ENCODE measurements at places on chromosomes 1 and 21. TPM values are rescaled to one million over a fixed set of nuclear protein-coding genes. Genes with fewer than 3 reads are reported as not detected.

DNA sequence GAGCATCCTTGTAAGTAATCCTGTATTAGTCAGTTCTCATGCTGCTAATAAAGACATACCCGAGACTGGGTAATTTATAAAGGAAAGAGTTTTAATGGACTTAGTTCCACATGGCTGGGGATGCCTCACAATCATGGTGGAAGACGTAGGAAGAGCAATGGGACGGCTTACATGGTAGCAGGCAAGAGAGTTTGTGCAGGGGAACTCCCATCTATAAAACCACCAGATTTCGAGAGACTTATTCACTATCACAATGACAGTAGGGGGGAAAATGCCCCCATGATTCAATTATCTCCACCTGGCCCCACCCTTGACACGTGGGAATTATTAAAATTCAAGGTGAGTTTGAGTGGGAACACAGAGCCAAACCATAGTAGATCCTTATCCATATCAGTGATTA, 124.7 kb downstream of the HIVEP3 start:
- DNase-seq = no peak

DNA sequence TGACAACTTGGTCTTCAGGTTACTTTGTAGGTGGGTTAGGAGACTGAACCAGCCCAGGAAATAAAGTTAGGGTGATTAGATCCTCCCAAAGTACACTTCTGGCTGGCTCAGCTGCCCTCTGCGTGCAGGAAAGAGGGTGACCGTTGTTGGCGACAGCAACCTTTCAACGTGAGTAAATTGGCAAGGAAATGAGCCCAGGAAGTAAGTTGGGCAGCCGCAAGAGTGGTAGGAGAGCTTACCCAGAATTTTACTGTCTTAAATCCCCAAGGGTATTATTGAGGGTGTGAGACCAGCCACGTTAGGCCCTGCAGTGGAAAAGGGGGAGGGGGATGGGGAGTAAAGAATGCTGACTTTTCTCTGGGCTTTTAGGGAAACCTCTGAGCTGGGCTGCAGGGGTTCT, 1.6 kb downstream of the TENT5C start:
- no peak for DNase-seq

DNA sequence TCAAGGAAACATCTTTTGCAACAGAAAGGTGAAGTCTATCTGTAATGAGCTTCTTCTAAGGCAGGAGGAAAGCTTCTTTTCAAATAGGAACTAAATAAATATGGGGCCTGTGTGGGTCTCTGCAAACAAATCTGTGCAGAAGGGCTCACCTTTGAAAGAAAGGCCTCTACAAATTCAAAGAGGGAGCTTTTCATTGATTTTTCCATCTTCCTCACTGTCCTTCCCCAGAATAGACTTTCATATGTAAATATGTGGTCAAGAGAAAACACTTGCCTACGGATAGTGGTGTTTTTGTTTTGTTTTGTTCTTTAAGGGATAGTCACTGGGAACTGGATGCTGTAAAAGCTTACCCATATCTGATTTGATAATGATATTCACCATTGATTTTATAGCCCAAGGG, 223.4 kb downstream of the DSCAM start:
- no peak for DNase-seq

GRCh38 chr1:65064981-65065380, 83.0 kb upstream of the AK4 start:
- no peak for DNase-seq

- no peak for DNase-seq
Measured at GRCh38 chr1:155126556-155127104, 1.0 kb upstream of the EFNA1 start.

DNA sequence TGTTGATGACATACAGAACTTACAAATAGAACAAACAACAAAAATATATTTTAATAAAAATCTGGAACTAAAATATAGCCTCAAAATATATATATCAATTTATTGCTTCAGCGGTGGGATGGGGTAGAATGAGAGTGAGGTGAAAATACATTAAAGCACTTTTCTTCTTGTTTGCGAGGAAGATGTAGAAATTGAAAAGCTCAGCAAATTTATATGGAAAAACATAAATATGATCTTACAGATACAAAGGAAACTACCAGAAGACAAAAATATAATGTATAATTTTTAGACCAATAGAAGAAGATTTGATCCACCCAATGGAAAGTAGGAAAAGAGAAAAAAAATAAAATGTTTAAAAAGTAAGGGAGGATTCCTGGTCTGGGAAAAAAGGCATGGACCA, 372.2 kb downstream of the DISC1 start:
- no peak for DNase-seq

DNA sequence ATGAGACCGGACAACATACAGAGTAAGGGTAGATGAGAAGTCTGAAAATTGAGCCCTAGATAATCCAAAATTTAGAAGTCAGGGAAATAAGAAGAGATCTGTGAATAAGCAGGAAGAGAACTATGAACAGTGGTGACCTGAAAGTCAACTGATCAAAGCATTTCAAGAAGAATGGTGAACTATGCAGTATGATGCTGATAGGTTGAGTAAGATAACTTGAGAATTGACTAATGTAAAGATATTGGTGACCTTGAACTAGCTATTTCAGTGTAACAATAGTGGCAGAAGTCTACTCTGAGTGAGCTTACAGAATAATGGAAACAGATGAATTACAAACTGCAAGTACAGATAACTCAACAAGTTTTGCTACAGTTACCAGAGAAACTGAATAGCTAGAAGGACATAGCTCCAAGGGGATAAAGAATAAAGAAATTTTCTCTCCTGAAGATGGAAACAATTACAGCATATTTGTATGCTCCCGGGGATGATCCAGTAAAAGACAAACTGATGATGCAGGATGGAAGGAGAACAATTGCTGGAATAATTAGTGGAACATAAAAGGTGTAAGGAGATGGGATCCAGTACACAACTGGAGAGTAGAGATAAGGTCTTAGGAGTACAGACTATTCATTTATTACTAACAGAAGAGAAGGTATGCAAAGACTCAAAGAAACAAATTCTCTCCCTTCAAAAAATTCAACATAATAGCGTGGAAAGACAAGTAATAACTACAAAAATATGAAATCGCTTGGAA, 10.9 kb downstream of the NRDC start:
- DNase-seq = no peak

DNA sequence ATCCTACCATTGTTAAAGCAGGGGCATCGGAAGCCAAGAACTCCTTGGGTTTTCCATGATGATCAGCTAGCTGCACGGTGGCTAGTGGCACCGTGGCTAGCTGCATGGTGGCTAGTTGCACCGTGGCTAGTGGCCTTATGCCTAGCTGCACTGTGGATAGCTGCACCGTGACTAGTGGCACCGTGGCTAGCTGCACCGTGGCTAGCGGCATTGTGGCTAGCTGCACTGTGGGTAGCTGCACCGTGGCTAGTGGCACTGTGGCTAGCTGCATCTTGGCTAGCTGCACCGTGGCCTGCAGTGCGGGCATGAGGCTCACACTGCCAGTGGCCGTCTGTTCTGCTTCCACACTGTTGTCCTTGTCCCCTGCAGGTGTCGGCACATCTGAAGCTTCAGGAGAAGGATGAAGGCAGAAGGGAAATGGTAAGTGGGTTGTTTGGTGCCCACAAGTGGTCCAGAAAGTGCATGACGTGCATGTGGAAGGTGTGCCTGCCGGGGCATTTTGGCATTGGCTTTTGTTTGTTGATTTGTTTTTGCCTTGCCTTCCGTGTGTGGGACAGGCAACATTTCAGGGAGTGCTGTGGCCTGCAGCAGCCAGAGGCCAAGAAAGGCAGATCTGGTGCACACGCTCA, 38.6 kb downstream of the TFF3 start:
- no peak for DNase-seq

DNA sequence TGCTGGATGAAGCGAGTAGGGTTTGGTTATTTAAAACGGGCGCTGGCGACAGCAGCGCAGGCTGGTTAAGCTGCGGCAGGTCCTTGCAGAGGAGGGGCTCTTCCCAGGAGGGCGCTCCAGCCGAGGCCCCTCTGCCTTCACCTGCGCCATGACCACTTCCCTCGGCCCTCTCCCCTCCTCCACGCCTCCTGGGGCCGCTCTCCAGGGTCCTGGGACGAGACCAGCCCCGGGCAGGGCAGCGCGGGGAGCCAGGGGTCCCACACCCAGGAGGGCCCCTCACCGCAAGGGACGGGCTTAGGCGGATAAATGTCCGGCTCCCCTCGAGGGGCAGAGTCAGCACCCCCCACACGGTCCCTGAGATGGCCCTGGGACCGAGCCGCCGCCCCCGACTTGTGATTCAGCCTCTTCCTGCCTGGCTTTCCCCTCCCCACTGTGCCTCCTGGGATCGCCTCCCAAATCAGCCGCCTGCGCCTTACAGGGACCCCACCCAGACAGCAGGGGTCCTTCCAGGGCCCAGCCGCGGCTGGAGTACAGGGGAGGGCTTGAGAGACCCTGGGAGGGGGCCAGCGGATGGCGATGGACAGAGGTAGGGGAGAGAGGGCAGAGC, 380.7 kb downstream of the MATN1 start:
- no peak for DNase-seq

GRCh38 chr21:33101300-33101911, 31.5 kb downstream of the OLIG1 start:
- no peak for DNase-seq

DNA sequence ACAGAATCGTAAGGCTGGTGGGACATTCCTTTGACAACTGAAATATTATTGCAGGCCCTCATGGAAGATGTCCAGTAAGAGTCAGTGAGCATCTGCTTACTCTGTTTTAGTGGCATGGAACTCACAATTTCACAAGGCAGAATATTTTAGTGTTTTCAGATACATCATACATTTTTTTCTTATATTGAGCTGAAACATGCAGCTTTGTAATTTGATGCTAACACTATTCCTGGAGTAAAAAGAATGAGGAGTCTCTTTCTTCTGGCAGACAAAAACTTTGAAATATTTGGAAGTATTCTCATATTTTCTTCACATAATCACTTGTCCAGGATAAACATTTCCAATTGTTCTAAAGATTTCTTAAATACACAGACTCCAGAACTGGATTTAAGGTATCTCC, 17.7 kb downstream of the CLDN17 start:
- no peak for DNase-seq

- DNase-seq = no peak
Measured at GRCh38 chr21:28644762-28645161, 347.9 kb downstream of the LTN1 start.

DNA sequence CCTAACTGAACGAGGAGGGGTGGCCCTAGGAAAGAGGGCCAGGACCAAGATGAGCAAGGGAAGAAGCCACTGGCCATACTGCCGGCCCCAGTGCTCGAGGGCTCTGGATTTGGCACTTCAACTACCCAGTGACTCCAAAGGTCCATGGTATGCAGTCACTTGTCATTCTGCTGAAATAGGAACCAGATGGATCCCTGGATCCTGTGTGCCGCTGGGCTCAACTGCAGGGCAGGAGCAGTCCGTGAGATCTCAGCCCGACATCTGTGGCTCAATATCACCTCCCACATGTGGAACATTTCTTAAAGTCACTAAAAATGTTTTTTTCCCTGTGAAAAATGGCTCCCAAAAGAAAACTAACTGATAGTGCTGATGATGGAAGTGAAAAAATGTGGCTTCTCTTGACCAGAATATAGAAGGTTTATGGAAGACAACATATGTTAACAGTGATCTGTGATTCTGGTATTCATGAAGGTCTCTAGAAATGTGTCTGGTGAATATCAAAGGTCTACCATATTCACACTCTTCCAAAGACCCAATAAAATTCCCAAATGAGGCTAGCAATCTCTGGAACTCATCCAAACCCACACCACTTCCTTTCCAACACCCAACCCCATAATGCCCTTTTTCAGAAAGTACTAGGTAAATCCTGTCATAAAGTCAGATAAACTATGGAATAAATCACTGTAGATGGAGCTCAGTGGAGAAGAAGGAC, 24.1 kb downstream of the PAFAH2 start:
- no peak for DNase-seq

DNA sequence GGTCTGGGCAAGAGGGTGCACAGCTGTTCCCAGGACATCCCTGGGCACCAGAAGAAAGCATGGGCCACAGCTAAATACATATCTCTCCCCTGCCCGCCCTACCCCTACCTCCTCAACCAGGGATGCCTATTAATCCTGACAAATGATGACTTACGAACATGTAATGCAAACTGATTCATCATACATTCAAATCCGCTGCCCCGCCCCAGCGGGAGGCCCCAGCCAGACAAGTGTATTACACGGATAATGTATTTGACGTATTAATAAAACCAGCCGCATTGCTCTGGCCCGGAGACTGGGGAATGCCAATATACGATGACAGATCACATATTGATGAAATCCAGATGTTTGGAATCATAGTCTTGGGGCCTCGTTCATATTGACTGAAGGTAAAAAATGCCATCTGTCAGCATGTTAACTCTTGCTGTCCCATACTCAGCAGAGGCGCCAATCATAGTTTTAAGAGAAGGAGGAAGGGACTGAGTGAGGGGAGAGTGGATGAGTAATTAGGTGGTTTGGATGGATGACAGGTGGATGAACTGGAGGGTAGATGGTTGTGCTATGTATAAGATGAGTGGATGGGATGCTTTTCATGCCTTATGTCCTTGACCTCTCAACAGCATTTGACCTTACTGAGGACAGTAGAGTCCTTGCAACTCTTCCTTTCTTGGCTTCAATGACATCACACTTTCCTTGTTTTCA, 68.2 kb downstream of the TMEM53 start:
- DNase-seq = no peak

DNA sequence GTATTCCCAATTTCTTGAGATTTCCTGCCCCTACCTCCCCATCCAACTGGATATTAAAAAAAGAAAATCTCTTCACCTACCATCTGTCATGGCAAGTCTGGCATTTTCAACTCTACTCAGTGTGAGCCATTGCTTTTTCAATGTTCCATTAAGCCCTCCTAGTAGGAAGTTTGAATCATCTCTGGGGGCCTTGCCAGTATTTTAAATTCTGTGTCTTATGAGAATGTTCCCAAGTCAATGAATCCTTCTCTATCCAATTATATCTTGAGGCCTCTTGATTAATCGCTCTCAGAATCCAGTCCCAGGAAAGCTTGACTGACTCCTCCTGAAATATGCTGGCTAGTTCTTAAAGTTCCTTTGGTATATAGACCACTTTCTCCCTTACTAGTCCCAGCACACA, 91.5 kb downstream of the NGF start:
- no peak for DNase-seq

- peak; percentile 13 for DNase-seq
Measured at GRCh38 chr1:157496121-157496526, 56.2 kb downstream of the FCRL5 start.

FCN3 gene
- polyA plus RNA-seq = 0.43 TPM

KCNJ9 gene
- polyA plus RNA-seq = 0.08 TPM

C1orf226 gene
- 1.3 TPM for polyA plus RNA-seq

LEPR gene
- polyA plus RNA-seq = 11.0 TPM

CLEC20A gene
- polyA plus RNA-seq = not detected

SWT1 gene
- polyA plus RNA-seq = not detected

DHDDS gene
- polyA plus RNA-seq = 18.8 TPM

FMO2 gene
- not detected for polyA plus RNA-seq

Measured in muscle of arm (tissue), 14 donors.